HEK293T (cell line): ENCODE measurements at places on chromosomes 5 and 9.

DNA sequence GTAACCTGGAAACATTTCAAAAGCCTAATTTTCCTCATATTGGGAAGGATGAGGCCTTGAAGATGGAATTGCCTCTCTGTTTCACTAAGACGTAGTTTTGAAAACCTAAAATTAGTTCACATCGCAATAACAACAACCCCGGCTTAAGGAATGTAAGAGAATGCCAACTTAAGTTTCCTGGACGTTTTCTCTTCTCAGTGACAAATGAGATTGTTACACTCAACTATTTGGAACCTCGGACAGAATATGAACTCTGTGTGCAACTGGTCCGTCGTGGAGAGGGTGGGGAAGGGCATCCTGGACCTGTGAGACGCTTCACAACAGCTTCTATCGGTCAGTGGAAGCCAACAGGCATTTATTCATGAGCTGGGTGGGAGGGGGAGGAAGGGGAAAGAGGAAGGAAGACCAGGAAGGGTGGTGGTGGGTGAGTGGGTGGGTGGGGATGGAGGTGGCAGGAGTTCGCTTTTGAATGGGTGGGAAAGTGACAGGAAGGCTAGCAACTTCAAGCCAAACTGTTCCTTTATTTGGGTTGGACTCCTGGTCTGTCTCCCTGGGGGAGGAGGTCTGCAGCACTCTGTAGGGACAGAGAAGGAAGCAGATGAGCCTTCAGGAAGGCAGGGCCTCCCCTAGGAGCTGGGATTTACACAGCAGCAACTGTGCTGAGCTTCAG lies 83.4 kb downstream of the TEK start:
- DNase-seq = no peak

DNA sequence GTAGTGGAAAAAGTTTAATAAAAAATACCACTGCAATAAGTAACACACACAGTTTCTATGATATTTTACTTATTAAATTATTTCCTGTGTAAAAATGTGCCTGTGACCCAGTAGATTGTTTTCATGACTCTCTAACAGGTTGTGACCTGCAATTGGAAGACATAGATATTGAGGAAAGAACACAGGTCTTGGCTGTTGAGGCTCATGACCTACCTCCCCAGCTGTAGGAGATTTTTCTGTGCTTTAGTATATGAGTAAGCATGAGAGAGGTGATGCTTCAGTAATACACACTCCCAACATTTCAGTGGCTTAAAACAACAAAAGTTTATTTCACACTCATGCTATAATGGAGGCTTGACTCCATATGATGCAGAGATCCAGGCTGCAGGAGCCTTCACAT lies 47.3 kb upstream of the TNC start:
- DNase-seq = no peak

DNA sequence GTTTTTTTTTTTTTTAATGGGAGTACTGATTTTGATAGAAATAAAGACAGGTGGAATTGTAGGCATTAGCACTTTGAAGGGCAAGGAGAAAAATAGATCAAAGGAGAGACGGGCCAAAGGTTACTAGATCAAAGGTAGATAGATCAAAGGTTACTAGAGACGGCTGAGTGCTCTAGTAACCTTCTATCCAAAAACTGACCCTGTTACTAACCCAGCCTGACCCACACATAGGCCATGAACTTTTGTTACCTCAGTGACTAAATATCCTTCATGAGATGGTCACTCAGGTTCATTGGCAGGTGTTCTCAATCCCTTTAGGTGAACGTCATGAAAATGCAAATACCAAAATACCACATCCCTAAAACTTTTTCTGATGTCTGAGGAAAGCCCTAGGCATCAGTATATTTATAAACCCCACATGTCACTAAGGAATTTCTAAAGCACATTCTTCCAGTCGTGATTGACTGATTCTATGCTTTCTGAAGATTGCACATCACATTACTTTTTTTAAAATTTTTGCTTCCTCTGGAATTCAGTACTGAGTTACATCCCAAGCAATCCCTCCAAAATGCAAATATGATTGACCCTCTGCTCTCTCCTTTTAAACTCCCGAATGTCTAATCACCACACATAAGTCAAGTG lies 772.7 kb downstream of the BRINP1 start:
- no peak for DNase-seq

GRCh38 chr9:136437839-136438547 lies 1.7 kb downstream of the INPP5E start:
- no peak for DNase-seq

DNA sequence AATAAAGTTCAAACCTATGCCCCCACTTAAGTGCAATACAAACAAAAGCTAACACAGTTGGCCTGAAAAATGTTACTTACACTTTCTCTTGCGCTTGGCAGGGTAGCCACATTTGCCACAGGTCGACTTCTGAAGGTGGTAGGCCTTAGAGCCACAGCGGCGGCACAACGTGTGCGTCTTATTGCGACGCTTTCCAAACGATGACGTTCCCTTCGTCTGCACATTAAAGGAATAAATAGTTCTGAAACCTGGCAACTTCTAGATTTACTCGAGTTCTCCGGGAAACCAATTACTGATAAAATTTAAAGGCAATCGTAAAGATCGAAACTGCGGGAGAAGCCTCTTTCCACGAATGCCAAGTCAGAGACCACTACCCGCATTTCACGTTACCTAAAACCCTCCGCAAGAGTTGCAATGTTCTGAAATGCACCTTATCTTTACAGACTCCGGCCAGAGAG lies 602 bp downstream of the RPL37 start:
- DNase-seq = no peak

DNA sequence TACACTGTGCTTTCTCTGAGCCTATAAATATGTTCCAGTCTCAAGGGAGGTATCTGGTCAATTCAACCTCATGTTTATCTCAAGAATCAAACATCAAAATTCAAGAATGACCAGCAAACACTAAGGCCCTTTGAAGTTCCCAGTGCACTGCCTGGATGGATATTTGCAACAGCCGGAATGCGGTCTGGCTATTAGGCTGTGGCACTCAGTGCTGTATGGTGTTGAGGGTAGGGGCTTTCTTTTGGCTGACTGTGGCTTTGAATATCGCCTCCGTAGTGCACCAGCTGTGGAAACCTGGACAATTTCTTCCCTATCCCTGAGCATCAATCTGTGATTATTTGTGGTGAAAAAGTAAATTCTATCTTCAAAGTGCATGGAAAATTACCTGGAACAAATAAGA lies 220.4 kb downstream of the BRINP1 start:
- no peak for DNase-seq

GRCh38 chr9:130237076-130237475 lies 28.5 kb upstream of the HMCN2 start:
- DNase-seq = no peak

DNA sequence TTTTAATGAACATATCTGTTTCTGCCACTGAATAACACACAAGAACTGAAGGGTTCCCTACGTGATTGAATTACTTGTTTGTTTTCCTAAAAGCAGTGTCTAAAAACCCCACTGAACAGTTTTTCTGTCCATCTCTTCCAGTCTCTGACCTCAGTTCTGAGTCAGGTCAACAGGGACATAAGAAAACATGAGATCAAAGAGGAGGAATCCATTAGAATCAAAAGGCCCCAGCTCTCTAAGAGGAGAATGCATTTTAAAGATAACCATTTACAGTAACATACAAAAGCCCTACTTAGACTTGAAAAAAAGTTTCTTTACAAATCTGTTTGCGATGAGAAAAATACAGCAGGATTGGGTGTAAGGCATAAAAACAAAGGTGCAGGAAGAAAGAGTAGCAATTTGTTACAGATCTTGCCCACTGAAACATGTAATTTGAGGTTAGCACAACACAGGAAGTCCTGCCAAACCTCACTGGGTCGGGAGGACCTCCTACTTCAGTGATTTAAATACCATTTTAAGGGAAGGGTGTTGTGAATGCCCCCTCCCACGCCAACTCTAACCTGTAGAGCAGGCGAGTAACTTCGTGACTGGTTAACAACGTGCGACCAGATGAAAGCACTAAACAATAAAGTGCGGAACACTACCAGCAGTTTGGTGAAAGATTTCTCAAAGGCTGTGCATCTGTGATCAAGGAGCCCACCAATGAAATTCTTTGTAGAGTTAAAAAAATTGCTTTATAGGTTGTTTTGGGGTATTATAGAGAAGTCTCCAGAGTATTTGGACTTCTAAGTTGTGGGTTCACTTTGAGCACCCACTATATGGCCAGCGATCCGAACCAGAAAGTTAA lies 1.3 kb downstream of the QSOX2 start:
- DNase-seq = no peak
